ENCODE measurements at places on chromosomes 12 and 14.

DNA sequence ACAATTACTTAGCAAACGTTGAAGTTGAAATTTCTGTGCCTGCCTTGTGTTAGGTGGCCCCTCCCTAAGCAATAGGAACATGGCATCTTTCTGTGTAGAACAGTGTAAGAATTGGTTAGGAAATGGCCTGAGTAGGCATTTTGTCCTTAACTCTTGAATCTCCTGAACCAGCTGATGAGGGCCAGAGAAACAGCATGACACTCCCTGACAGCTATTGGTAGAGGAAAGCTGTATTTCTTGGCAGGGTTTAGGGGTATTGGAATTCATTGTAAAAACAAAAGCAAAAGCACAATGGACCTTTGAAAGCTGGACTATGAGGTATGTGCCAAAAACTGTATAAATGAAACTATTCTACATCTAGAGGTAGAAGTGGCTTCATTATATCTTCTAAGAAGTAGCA, 40.6 kb upstream of the LRTM2 start:
- no peak for DNase-seq

- no peak for DNase-seq
Observed at GRCh38 chr12:18446061-18446644, 184.8 kb downstream of the PIK3C2G start.

DNA sequence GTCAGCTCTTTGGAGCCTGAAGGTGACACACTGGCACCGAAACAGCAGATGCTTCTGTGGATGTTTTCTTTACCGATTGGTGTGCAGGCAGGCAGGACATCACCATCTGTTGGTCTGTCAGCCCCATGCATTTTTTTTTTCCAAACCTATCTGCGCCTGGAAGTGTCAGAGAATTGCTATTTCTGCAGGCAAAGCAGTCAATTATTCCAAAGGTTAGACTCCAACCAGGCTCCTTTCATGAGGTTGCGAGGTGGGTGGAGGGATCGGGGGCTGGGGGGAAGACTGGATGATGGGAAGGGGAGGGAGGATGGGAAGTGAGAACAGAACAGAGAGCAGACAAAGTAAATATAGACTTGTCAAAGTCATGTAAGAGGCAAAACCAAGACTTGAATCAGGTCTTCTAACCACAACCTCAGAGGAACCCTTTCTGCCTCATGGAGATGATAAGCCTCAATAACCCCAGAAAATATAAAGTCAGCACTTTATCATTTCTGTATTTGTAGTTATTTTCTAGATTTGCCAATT, 117.7 kb downstream of the OTOGL start:
- DNase-seq: no peak

DNA sequence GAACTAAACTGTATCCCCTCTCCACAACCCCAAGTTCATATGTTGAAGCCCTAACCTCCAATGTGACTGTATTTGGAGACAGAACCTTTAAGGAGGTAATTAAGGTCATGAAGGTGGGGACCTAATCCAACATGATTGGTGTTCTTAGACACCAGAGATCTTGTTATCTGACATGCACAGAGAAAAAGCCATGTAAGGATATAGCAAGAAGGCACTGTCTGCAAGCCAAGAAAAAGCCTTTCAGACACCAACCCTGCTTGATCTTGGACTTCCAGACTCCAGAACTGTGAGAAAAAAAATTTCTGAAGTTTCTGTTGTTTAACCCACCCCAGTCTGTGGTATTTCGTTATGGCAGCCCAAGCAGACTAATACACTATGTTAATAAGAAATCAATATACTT, 62.2 kb upstream of the CFL2 start:
- DNase-seq: no peak

DNA sequence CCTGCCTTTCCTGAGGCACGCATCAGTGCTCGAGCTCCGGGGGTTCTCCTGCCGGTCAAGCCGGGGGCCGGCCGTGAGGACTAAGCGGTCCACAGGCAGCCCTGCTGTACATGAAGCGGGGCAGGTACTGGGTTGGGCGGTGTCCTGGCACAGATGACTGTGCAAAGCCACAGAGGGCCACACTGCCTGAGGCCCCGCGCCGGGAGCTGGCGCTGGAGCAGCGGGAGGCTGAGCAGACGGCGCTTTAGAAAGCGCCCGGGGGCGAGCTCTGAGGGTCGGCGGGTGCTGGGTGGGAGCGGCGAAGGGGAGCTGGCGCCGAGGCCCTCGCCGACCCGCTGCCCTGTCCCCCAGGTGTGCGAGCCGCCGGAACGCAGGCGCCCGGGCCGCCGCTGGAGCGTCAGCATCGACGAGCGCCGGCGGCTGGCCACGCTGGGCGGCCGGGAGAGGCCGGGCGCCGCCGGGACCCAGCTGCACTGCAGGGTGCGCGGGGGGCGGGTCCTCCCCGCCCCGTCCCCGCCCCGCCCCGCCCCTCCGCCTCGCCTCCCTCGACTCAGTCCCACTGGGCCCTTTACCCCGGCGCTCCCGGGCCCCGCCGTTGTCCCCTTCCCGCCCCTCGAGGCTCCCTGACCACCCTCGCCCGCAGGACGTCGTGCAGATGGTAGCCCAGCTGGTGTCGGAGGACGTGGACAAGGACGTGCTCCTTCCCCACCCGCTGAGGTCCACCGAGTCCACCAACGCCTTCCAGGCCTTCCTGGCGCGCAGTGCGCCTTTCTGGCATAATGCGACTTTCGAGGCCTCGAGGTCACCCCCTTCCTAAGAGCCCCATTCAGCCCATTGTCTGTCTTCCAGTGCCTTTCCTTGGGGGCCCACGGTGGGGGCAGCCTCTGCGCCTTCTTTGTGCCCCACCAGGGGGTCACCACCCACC, 8.3 kb upstream of the MTA1 start:
- DNase-seq: no peak

GRCh38 chr12:128594521-128594920, 229.2 kb downstream of the SLC15A4 start:
- DNase-seq: no peak

DNA sequence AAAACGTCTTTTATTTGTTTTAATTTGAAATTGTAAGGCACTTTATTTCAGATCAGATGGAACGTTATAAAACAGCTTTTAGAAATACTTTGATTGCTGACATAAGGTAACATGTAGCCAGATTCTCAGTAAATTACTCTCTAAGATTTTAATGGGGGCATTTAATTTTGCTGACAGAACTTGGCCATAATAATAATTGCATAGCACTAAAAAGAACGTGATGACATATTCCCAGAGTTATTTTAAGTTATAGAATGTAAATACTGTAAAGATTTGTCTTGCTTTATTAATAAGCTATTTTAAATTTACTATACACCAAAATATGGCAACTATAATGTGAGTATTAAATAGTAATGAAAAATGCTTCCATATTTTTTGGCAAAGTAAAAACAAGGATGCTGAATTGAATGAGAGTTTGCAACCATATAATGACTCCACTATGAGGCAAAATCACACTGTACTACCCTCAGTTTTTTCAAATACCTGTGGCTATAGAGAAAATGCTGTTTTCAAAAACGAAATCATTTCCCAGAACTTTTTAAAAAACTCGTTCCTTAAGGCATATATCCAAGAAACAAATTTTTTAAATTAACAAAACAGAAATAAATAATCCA, 876 bp downstream of the LUM start:
- no peak for DNase-seq

DNA sequence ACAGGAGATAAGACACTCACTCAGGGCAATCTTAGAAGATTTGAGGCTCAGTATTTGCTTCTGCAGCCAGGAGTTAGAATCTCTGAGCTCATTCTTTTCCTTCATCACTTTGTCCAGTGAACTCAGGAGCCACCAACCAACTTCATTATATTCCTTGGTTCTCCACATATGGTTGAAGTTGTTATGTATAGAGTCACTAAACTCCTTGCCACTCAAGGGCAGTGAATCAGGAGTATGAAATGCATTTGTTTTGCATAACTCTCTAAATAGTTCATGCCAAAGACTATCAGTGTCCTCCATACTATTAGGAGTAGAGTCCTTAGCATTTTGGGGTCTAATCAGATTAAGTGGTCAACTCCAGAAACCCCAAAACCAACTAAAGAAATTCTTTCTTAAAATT, 150.6 kb downstream of the CCDC59 start:
- no peak for DNase-seq

DNA sequence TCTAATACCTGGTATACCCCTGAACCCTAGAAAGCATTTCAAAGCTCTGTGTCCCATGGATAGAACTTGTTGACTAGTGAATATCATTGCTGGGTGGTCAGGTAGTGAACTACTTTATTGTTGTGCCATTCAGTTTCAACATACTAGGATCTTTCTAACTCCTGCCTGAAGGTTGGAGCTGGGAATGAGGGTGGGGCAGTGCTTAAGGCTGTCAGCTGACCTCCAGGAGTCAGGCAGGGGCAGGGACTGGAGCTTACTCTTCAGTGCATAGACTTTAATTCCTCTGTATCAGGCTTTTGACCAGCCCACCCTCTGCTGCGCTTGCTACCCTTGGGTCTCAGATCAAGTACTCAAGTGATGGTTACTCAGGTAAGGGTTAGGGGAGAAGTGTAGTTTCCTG, 102.6 kb upstream of the RFX4 start:
- no peak for DNase-seq

- DNase-seq: no peak
Observed at GRCh38 chr12:63821781-63822251, 22.7 kb upstream of the SRGAP1 start.

- no peak for DNase-seq
Observed at GRCh38 chr14:60544659-60545058, 35.7 kb downstream of the SIX6 start.

Data from CD4-positive, alpha-beta T cell treated with Interferon gamma for 1 hour (primary cell).